ENCODE measurements at places on chromosomes 1 and 21. TPM values are rescaled to one million over a fixed set of nuclear protein-coding genes. Genes with fewer than 3 reads are reported as not detected.

TFAP2E gene
- 2.3 TPM for total RNA-seq

OR10J1 gene
- not detected for total RNA-seq

GRCh38 chr1:163980394-163980793, 578.6 kb upstream of the PBX1 start:
- DNase-seq, result no peak

- peak; percentile 32 for DNase-seq
Observed at GRCh38 chr1:12345350-12346217, 115.8 kb downstream of the VPS13D start.

DNA sequence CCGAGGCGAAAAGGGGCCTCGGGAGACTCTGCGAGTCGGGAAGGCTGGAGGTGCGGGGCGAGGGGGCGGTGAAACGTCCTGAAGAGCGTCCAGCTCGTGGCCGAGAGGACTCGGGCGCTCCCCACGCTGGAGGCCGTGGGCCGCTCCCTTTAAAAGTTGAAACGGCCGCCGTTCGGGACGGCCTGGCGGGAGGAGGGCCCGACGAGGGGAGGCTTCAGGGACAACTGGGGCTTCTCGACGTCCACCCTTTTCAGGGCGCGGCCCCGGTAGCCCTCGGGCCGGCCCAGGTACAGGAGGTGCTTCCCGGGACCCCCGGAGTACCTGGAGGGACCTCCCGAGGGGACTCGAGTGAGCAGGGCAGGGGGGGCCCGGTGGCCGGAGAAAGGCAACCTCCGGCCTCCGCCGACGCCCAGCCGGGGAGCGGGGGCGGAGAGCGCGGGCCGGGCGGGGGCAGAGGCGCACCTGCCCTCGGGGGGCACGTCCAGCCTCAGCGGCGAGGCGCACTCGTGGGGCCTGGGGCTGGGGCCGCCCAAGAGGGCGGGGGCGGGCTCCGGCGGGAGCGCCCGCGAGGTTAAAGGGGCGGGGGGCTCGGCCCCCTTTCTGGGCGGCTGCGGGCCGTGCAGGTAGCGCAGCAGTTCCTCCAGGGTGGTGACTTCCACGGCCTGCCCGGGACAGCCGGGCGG, 14.0 kb downstream of the SEMA6C start:
- DNase-seq, result no peak

- peak; percentile 43 for DNase-seq
Observed at GRCh38 chr21:17799414-17800164, 19.6 kb downstream of the C21orf91 start.

DNA sequence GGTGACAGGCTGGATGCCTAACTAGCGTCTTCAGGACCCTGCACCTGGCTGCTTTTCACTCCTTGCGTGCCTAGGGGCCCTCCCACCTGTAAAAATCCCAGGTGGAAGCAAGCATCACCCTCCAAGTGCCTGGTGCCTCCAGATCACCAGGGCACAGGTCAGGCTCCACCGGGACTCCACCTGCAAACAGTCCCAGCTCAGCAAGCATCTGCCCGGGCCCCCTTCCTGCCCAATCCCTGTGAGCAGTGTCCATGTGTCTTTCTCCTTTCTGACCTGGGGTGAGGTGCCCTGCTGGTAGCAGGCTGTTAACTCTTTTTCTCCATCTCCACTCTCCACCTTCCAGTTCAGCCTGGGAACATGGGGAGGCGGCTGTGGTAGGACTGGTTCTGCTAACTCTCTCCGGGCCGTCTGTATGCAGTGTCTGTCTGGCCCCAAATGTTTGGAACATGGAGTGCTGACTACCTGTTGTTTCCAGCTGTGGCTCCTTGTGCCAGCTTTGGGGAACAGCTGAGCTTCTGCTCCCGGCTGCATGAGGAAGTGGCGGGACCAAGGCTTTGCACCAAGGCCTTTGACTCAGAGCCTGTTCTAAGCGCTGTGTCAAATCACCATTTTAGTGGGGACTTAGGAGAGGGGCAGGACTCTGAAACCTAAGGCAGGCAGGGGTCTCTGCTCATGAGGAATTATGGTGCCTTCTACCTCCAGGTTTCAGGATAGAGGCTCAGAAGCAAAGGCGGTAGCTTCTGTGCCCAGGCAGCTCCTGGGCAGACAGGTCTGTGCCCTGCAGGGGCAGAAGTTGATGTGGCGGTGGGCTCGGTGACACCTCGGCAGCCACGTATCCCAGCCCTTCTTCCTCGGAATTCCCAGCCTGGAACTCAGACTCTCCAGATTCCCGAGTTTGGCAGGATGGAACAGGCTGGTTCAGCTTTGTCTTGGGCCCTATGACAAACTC, 5.5 kb downstream of the GPR137B start:
- DNase-seq, result no peak

DNA sequence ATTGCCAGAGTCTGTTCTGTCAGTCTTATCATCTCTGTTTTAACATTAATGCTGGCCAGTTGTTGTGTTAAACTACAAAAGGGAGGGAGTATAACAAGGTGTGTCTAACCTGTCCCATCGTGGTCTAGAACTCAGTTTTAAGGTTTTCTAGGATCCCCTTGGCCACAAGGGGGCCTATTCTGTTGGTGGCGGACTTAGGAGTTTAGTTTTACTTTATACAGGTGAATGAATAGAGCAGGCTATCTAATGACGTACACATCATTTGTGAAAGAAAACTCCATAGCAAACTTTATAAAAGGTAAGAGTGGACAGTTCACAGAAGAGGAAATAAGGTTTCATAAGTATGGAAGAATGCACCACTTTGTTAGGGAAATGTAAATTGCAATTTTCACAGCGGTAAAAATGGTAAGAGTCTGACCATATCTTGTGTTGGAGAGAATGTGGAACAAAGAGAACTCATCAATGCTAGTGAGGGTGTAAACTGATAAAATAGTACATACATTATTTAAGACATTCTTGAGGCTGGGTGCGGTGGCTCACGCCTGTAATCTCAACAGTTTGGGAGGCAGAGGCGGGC, 2.5 kb upstream of the ATF6 start:
- peak; percentile 59 for DNase-seq

GRCh38 chr1:2585318-2586092, 1.1 kb upstream of the PRXL2B start:
- peak; percentile 78 for DNase-seq

TAS1R1 gene
- not detected for total RNA-seq
